ENCODE measurements at places on chromosomes 16 and 17.

DNA sequence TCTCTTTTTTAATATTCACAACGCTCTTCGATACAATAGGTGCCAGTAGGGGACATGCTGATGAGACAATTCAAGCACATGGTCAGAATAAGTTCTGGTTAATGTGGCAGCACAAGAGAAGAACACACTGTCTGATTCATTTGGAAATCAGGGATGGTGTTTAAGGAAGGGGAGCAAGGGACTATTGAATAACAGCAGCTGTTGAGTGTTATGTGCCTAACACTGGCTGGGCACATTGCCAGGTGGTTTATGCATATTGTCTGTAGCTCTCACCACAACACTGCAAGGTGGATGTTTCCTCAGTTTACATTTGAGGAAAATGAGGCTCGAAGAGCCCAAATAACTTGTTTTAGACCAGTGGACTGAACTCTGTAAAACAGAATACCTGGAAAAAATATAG, 44.2 kb downstream of the LYRM9 start:
- no peak for DNase-seq

- DNase-seq = no peak
Measured at GRCh38 chr16:66223176-66223780, 143.2 kb upstream of the CDH5 start.

GRCh38 chr16:17333229-17333628, 137.5 kb downstream of the XYLT1 start:
- no peak for DNase-seq

- no peak for DNase-seq
Measured at GRCh38 chr16:75288596-75289120, 37.2 kb upstream of the BCAR1 start.

GRCh38 chr16:27374804-27375425, 27.1 kb upstream of the IL21R start:
- DNase-seq = peak; percentile 97
